IMR-90 (cell line): ENCODE measurements at places on chromosomes 7 and 10.

GRCh38 chr7:50858528-50859245, 76.0 kb upstream of the GRB10 start:
- no peak for DNase-seq

- no peak for DNase-seq
These were observed 102.1 kb downstream of the CXCL12 start for GRCh38 chr10:44282626-44283300.

- DNase-seq = no peak
These were observed 871 bp downstream of the POP7 start for GRCh38 chr7:100706672-100707311.

GRCh38 chr7:29193316-29194205, 1.0 kb upstream of the CHN2 start:
- DNase-seq = no peak

DNA sequence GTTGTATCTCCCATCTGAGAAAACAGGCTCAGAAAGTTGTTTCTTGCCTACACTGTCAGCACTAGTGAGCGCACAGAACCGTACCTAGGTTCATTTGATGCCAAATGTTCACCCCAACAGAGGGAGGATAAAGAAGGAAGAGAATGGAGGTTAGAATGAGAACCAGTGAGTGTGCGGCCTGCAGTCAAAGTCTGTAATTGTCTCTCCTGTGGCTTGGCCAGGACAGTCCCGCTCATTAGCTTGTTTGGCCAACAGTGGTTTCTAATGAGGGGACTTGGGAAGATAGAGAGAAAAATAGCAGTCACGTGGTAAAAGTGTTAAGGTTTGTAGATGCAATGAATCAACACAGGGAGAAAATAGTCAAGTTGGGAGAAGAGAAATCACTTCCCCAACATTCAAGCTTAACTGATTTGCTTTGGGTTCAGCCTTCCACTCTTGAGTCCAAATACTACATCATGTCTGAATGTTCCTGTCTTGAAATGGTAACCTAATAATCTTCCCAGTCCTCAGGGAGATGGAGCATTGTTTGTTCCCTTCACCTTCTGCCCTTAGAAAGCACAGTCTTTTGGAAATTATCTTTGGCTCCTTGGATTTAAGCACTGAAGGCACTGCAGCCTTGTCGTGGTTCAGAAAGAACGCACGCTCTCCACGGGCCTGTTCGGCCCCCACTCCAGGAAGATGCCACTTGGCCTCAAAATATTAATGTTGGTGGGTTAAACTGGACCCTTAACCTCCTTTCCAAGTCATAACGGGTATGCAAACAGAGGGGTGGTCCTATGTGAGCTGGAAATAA, 360.4 kb upstream of the ZNF32 start:
- DNase-seq = no peak
